Stimulated activated CD8-positive, alpha-beta memory T cell treated with anti-CD3 and anti-CD28 coated beads, Interleukin-15, amount 100 ng/mL, for 48 hours (primary cell): ENCODE measurements at places on chromosomes 7 and 10.
A peak's percentile ranks its signal among the peaks of the same experiment; 100 is the strongest.

GRCh38 chr10:112448888-112449287 lies 1.9 kb downstream of the VTI1A start:
- no peak for DNase-seq

- no peak for DNase-seq
Observed at GRCh38 chr10:113000876-113001598, 51.0 kb downstream of the TCF7L2 start.

DNA sequence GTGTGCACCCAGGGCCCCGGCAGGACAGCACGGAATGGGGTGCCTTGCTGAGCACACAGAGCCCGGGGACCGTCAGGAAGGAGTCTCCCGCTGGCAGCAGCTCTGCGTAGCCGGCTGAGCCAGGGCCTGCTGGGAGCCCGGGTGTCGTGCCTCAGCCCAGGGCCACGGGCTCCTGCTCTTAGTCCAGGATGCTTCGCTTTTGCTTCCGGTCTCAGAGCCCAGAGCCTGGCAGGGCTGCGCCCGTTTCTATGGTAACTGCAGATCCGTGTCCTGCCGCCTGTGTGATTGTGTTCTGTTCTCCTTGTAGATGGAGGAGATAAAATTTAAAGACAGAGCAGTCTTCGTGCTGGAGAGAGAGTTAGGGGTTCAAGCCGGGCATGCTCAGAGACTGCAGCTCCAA lies 53.7 kb upstream of the DPYSL4 start:
- no peak for DNase-seq

GRCh38 chr10:86958901-86959736 lies 720 bp downstream of the SNCG start:
- no peak for DNase-seq

- no peak for DNase-seq
Observed at GRCh38 chr10:30111340-30112022, 52.1 kb upstream of the JCAD start.

GRCh38 chr10:22505911-22506685 lies 160.8 kb downstream of the SPAG6 start:
- peak; percentile 33 for DNase-seq

DNA sequence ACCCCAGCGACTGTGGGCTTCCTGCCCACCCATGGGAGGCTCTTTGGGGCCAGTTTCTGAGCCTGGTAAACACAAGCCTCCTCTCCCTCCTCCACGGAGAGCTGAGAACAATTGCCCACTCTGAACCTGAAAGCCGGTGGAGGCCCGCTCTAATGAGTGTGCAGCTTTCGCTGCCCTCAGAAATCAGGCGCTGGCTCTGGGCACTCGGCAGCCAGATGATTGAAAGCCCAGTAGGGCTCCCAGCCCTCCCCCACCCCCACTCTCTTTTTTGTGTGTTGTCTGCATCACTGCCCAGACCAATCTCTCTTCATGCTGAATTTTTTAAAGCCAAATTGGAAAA lies 438.9 kb downstream of the RPS24 start:
- DNase-seq = no peak

DNA sequence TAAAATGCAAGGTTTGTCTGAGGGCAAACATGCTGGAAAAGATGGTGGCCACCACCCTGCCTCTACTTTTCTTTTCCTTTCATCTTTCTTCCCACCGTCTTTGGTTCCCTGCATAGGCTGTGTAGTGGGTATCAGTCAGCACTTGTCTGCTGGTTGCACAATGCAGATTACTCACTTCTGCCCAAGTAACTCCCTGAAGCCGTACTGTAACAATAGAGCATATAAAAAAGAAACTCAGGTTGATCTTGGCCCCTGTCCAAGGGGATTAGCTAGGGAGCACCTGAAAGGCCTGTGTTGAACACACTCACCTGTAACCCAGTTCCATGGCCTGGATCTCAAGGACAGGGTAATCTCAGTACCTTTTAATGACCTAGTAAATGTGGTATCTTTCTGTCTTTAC lies 533.0 kb upstream of the GALNT17 start:
- DNase-seq = no peak

DNA sequence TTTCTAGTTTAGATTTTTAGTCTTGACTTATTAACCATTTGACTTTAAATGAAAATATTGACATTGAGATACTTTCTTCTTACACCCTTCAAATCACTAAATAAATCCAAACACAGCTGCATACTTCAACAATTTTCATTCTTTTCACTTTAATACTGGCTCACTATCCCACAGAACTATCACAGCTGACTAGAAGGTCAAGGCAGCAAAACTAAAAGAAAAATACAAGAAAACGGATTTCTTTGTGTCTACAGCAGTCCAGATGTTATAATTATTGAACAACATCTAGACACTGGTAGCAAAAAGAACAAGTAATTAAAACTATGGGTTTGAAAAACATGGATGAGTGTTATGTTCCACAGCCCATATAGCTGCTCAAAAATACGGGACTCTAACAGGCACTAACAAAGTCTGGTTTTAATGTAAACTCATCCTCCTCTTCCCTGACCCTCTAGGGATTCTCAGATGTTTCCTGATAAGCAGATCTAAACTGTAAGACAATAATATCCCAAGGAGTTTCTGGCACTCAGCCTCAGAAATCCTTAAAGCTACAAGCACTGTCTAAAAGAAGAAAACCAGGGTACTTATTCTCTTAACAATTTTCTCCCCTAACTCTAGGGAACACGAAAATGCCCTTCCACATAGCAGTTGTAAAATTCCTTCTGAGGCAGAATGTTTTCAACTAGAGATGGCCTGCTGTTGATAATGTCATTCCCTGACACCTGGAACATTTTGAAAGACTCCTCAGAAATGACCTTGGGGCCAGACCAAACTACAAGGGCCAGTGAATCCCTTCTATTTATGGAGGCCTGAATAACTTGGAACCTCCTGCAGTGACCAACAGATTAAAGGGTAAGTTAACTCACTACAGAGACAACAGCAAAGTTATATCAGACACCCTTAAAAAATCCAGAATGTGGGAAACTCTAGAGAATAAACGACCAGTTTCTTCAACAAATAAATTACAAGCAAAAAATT lies 12.8 kb downstream of the DNMBP start:
- DNase-seq = no peak

- DNase-seq = no peak
Observed at GRCh38 chr7:27183682-27184336, 1.2 kb downstream of the HOXA11 start.

GRCh38 chr7:12638851-12639456 lies 48.5 kb upstream of the ARL4A start:
- DNase-seq = no peak

GRCh38 chr7:90212149-90212495 lies 582 bp downstream of the STEAP2 start:
- DNase-seq = no peak

DNA sequence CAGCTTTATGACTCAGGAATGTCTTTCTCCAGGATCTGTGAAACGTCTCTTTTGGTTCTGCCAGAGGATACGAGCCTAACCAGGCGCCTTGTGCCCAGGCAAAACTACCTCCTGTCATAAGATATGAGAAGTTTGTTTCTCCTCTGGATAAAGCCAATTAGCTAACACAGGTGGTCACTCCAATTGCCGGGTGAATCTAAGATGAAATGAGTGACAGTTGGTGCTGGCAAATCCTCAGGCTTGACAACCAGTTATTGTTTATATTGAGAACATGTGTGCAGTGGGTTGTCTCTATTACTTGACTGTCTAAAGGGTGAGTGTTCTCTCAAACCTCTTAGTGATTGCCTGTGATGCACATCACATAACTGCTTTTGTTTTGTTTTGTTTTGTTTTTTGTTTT lies 449.1 kb downstream of the XPNPEP1 start:
- no peak for DNase-seq

- no peak for DNase-seq
Observed at GRCh38 chr10:13485623-13486022, 43.2 kb downstream of the BEND7 start.

- no peak for DNase-seq
Observed at GRCh38 chr10:101284101-101284743, 55.0 kb upstream of the LBX1 start.

DNA sequence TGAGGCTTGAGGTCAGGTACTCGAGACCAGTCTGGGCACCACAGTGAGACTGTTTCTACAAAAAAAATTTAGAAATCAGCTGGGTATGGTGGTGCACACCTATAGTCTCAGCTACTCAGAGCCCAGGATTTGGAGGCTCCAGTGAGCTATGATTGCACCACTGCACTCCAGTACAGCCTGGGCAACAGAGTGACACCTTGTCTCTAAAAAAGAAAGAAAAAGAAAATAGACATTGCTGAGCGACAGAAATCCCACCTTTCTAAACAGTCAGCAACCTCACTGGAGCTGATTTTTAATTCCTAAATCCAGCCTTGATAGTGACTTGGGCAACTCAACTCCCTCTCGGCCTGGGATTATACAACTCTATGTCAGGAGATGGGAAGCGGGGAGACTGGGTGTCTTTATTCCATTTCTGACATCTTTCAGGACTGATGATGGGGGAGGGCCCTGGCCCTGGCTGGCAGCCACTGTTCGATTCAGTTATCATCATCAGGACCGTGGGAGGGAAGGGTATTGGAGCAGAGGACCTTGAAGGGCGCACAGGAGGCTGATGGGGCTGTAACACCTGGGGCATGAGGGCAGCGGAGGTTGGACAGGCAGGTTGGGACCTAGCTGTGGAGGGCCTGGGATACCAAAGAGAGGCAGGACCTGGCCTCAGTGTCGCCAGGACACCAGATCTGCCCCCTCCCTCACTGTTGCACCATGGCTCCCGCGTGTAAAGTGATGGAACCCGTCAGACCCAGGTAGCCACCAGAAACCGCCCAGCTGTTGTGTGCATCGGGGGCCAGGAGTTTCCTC lies 14.7 kb downstream of the HSPB1 start:
- no peak for DNase-seq

GRCh38 chr10:119521443-119522204 lies 20.9 kb downstream of the RGS10 start:
- no peak for DNase-seq

DNA sequence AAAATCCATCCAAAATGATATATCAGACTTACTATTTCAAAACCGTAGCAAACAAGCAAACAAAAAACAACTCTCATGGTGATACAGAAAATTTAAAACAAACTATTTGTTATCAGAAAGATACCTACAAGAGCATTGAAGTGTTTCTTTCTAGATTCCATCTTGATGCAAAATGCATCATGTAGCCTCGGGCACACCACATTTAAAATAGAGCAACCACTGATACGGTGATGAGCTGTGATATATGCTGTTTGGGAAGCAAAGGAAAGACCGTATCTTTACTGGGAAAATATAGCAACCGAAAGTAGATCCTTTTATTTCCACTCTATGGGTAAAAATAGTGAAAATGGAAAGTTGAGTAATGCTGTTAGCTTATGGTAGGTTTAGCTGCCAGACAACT lies 892.0 kb downstream of the GATA3 start:
- no peak for DNase-seq

GRCh38 chr7:1537535-1538412 lies 7.3 kb downstream of the MAFK start:
- DNase-seq = no peak

DNA sequence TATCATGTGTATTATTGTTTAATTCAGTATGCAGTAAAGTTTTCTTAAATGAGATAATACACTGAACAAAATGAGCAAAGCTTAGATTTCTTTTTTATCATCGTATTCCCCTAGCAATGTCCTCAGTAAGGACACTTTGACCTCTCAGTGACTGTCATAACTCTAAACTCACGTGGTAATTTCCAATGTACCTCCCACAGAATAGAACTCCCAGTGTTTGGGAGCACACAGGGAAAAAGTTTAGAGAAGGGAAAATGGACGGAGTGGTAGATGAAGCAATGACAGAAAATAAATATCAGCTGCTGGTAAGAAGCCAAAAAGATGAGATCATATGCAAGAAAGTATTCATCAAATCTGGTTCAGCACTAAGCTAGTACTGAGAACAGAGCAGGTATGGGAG lies 758.6 kb upstream of the KCND2 start:
- no peak for DNase-seq

DNA sequence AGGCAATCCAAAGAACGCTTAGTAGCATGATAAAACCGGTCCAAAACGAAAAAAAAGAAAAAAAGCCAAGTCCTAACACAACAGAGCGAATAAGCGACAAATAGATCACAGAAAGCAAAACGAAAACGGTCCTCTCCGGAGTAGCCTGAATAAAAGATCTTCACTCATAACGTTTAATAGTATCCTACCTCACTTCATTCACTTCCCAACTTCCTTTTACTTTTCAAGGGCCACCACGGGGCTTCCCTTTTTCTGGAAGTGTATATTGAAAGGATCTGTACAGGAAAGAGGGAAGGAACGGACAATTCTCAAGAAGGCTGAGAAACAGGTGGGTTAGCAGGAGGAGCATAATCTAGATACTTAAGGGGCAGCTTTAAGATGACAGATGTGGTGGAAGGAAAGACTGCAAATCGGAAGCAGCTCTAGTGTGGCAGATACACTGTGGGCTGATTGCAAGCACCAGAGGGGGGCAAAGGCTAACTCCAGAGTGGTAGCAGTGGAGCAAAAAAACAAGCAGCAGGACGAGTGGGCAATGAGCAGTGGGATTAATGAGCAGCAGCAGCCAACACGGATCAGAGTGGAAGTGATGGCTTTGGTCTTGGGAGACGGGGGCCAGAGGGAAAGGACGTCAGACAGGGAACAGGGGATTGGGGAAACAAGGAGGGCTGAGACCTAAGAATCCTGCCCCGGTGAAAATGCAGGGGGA lies 866 bp downstream of the CNOT4 start:
- DNase-seq = no peak

DNA sequence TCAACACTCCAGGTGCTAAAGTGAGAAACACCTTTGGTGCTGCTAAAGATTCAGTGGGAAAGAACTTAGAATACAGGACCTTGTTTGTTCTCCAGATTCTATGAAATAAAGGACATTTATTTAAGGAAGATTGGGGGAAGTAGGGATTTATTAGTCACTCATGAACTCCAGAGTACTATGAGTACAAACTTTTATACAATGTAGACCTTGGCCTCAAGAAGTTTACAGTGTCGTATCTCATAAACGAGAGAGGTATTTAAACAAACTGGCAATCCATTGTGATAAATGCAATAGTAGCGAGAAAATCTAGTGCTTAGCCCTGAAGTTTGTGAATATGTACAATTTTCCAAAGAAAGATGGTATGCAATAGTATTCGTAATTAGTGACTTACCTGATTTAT lies 59.1 kb downstream of the TES start:
- no peak for DNase-seq

- DNase-seq = no peak
Observed at GRCh38 chr10:91944880-91945630, 21.5 kb downstream of the BTAF1 start.

DNA sequence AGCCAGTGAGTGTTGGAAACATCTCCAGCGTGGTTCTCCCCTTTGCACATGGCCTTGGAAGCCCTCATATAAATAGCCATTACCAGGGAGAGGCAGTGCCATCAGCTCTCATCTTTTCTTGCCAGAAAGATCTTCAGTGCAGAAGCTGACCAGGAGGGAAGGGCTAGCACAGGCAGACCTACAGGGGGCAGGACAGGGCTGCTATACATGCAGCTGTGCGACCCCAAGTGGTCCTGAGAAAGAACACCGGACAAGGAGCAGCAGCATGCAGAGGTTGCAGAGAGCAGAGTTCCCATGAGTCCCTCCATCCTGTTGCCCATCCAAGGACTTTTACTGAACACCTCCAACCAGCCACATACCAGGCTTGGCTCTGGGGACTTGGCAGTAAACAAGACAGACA lies 17.1 kb downstream of the GRID1 start:
- DNase-seq = no peak
